CD4-positive, alpha-beta T cell treated with Interleukin-21 for 1 hour (primary cell): ENCODE measurements at places on chromosomes 1 and 21.

- DNase-seq, result no peak
These were observed 52.4 kb upstream of the FMO3 start for GRCh38 chr1:171038284-171038683.

- no peak for DNase-seq
These were observed 136.5 kb downstream of the RERE start for GRCh38 chr1:8680664-8681650.

GRCh38 chr1:208235982-208236761 lies 8.0 kb downstream of the PLXNA2 start:
- peak; percentile 9 for DNase-seq

DNA sequence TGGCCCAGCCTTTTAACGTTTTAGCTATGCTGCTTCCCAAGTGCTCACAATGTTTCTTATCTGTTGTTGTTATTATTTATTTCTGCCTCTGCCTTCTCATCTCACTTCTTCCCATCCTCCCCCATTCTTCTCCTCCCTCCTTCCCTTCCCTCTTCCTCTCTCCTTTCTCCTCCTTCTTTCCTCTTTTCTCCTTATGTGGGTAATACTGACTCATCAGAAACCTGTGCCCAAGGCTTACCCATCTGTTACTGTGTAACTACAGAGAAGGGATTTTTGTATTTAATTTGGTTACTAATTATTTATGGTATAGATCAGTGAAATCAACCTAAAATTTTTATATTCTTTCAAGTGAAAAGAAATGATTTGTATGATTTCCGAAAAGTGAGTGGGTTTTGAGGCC lies 120.3 kb downstream of the KCNK2 start:
- no peak for DNase-seq

GRCh38 chr1:165069829-165070228 lies 286.7 kb downstream of the LMX1A start:
- DNase-seq, result no peak

- DNase-seq, result no peak
These were observed 14.6 kb downstream of the NFASC start for GRCh38 chr1:204885288-204885711.
